Adrenal gland (tissue), 19 donors: ENCODE measurements at places on chromosomes 5 and 9.
A peak's percentile ranks its signal among the peaks of the same experiment; 100 is the strongest.

DNA sequence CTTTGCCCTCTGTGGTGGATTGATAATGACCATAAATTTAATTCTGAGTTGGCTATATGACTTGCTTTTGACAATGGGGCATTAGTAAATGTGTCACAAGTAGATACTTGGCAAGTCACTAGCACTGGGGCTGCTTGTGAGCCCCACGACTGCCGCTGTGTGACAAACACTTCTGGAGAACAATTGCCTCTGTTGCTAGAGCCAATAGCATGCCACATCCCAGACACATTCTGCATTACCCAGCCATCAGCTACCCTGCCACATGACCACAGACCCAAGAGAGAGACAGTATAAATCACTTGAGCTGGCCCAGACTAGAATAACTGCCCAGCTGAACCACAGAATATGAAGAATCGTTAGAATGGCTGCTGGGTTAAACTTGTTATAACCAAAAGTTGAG is 753.2 kb upstream of the DMAC1 start:
- DNase-seq = no peak

- DNase-seq = no peak
Observed at GRCh38 chr5:51977014-51977413, 593.8 kb downstream of the ISL1 start.

GRCh38 chr5:143188692-143189091 is 214.8 kb downstream of the NR3C1 start:
- no peak for DNase-seq

- DNase-seq = no peak
Observed at GRCh38 chr9:111106202-111106601, 67.9 kb upstream of the LPAR1 start.

GRCh38 chr5:54514841-54515432 is 2.6 kb upstream of the SNX18 start:
- no peak for DNase-seq

DNA sequence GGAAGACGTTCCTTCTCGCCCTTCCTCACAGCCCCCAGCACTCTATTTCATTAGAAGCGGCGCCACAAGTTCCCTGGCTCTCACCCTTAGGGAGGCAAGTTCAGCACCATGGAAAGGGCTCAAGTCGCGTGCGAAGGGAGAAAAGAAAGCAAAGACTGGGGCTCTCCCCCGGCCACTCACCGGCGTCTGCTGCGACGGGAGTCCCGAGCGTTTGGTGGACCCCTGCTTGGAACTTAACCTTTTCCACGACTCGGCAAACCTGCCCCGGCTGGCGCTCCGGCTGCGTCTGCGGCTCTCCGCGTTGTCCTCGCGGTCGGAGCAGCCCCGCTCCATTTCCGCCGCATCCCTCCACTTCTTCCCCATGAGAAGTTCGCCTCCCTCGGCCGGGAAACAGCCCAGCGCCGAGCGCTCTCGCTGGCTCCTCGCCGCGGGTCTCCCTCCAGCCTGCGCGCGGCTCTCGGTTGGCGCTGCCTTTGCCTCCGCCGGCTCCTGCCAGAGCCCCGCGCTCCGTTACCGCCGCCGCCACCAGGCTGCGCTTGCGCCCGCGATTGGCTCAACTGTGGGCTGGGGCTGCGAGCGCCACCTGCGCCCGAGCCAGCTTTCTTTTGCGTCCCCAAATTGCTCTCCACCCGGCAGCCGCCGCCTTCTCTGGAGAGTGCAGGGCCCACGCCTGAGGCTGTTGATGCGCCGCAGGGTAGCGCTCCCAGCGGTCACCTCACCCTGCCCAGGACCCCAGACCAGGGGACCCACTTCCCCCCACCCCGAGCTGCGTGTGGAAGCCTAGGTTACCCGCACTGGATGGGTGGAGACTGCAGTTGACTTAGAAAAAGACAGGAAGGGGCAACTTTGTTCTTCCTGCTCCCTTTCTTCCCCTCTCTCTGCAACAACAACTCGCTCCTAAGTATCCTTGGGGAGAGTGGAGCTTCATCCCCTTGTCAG is 321.6 kb downstream of the CEMIP2 start:
- DNase-seq = no peak

- no peak for DNase-seq
Observed at GRCh38 chr5:67976891-67977601, 238.5 kb upstream of the PIK3R1 start.

GRCh38 chr5:5738797-5739489 is 316.5 kb downstream of the ICE1 start:
- DNase-seq = no peak

- DNase-seq = peak; percentile 80
Observed at GRCh38 chr9:16321461-16322119, 548.9 kb downstream of the BNC2 start.

GRCh38 chr5:167642779-167643517 is 648.5 kb upstream of the WWC1 start:
- no peak for DNase-seq

- DNase-seq = no peak
Observed at GRCh38 chr5:67908126-67908765, 307.3 kb upstream of the PIK3R1 start.

- no peak for DNase-seq
Observed at GRCh38 chr9:114071197-114071795, 6.8 kb downstream of the AMBP start.

- DNase-seq = no peak
Observed at GRCh38 chr5:854217-854616, 3.4 kb upstream of the ZDHHC11 start.

GRCh38 chr5:97163790-97164285 is 19.2 kb downstream of the RIOK2 start:
- DNase-seq = no peak

DNA sequence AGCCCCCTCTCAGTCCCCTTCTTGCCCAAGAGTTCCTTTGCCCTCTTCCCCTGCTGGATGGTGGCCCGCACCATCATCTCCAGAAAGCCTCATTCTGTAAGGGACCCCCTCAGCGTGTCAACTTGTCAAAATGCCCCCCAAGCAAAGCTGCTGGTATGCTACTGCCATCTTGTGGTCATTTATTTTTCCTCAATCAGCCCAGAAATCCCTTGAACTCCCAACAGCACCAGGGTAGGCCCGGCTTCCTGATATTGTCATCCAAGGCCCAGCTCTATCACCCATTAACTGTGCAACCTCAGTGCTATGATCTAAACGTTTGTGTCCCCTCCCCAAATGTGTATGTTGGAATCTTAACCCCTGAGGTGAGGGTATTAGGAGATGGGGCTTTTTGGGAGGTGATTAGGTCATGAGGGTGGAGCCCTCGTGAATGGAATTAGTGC is 53.2 kb upstream of the FBXW11 start:
- DNase-seq = no peak

DNA sequence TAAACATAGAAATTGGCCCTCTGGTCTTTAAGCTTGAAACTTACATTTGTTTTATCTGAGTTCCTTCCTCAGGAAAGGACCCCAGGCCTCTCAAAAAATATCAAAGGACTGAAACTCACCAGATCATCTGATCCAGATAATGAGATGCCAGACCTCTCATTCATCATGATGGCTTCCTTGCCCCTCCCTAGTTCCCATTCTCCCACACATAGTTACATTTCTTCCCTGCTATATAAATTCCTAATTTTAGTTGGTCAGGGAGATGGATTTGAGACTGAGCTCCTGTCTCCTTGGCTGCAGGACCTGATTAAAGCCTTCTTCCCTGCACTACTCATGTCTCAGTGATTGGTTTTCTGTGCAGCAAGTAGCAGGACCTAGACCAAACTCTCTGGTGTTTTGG is 119.4 kb upstream of the SPIN1 start:
- no peak for DNase-seq

DNA sequence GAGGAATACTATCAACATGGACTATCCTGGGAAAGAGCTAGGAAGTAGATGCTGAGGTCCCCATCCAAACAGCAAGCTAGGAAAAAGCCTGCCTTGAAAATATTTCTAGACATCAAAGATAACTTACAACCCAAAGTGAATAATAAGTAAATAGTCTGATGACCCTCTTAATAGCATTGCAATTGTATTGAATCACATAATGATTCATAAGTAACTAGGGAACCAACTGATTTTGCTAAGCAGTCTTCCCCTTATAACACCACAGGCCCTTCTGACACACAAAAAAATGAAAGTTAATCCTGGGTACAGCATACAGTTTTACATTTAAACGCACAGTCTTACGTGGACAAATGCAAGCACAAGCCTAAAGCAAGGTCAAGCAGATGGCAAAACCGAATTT is 199.3 kb downstream of the RFK start:
- no peak for DNase-seq
